ENCODE measurements at places on chromosomes 3 and 15. TPM values are rescaled to one million over a fixed set of nuclear protein-coding genes. Genes with fewer than 3 reads are reported as not detected.

The C3orf70 gene
- 0.11 TPM for total RNA-seq

The EFCAB12 gene
- total RNA-seq = under 0.01 TPM

The LRRC31 gene
- total RNA-seq = not detected

The MUSTN1 gene
- 0.79 TPM for total RNA-seq

The KBTBD12 gene
- total RNA-seq = not detected

The ANKRD63 gene
- total RNA-seq = not detected
